Keratinocyte (primary cell): ENCODE measurements at places on chromosomes 13 and 19. TPM values are rescaled to one million over a fixed set of nuclear protein-coding genes. Genes with fewer than 3 reads are reported as not detected.

Gene LMTK3
- 0.51 to 0.76 TPM (median 0.68 TPM) in 3 replicates for polyA plus RNA-seq

Gene ONECUT3
- under 0.01 to 0.01 TPM in 2 of 3 replicates, not detected in the other for polyA plus RNA-seq

- no peak for DNase-seq
These were observed 15.3 kb downstream of the RFXAP start for GRCh38 chr13:36834299-36834698.

- DNase-seq: no peak
These were observed 23.8 kb upstream of the CBY2 start for GRCh38 chr13:45678282-45678681.

DNA sequence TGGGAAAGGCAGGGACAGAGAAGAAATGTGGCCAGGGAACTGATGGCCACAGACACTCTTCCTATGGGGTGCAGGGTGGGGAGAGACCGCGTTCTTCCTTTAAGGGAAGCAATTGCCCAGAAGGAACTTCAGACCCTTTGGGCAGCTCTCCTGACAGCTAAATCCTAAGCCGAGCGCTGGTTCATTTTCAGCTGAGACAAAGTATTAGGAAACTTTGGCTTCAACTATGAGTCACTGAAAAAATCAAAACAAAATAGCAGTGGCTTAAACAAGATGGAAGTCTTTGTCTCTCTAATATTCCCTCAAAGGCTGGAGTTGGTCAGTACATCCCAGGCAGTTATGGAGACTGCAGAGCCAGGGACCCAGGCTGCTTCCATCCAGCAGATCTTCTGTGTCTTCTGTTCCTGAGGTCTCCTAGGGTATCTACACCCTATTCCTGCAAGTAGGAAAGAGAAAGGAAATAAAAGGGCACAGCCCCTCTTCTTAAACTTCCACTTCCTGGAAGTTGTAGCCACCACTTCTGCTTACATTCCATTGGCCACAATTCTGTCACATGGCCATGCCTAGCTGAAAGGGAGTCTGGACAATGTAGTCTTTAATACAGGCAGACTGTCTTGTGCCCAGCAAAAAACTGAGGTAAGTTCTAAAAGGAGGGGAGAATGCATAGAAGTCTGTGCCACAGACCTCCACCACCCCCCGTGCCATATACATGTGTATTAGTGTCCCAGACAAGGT, 163.5 kb downstream of the KATNAL1 start:
- no peak for DNase-seq

Gene SPC24
- 1.8 to 8.0 TPM (median 6.4 TPM) in 3 replicates for polyA plus RNA-seq

DNA sequence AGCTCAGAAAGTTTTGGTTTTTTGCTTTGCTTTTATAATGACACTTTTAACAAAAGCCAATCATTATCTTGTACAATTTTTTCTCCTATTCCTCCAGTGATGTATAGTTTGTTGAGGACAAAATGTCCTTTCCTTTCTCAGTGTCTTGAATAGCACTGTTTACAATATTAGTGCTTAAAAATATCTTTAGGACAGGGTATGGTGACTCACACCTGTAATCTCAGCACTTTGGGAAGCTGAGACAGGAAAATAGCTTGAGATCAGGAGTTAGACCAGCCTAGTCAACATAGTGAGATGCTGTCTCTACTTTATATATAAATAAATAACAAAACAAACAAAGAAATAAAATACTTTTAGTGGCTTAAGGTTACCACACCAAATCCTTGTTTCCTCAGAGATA, 41.9 kb downstream of the SPRY2 start:
- DNase-seq: no peak

Gene IZUMO2
- not detected in 3 replicates for polyA plus RNA-seq

Gene SYCN
- polyA plus RNA-seq: not detected in 3 replicates

Gene VSTM2B
- not detected in 3 replicates for polyA plus RNA-seq

- DNase-seq: no peak
These were observed 11.0 kb downstream of the GAS6 start for GRCh38 chr13:113852536-113853517.

DNA sequence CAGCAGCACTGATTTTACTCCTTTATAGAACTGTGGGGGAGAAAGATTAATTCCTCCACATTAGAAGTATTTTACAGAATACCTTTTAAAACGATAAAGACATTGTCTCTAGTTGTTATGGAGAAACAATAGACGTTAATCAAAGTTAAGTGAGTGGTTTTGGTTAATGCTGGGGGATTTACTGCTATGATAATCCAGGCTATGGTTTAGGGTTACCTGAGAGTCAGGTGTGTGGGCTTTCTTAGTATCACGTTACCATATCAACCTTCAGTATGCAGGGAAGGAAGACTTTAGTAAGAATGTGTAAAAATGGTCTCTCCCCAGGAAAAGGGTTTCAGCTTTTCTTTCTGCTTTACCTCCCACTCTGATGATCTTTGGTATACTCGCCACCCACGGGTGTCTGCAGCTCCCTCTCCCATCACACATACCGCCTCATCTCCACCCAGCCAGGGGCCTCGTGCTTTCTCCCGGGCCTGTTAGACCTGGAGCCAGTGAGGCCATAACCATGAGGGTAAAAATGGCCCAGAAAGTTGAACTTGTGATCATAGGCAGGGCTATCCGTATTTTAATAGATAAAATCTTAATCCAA, 45.6 kb upstream of the WDFY2 start:
- no peak for DNase-seq

Gene TTC9B
- not detected in 3 replicates for polyA plus RNA-seq

GRCh38 chr13:113651511-113652403, 6.2 kb downstream of the ATP4B start:
- DNase-seq: no peak

GRCh38 chr19:3607303-3608078, 816 bp upstream of the TBXA2R start:
- no peak for DNase-seq

DNA sequence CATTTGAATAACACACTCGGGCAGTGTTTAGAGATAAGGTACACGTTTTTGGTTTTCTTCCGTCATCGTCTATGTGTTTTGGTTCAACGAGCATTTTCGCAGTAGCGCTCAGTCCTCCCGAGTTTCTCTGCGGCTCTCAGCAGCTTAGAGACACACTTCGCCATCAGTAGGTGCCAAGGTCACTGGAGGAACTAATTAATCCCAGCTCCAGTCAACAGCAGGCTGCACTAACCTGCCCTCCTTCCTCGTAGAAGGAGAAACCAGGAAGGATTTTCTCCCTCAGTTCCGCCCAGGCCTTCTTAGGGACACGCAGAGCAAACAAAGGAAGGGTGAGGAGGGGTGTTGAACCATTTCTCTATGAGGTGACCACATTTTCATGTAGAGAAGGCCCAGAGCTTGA, 12.6 kb downstream of the MBNL2 start:
- DNase-seq: no peak

DNA sequence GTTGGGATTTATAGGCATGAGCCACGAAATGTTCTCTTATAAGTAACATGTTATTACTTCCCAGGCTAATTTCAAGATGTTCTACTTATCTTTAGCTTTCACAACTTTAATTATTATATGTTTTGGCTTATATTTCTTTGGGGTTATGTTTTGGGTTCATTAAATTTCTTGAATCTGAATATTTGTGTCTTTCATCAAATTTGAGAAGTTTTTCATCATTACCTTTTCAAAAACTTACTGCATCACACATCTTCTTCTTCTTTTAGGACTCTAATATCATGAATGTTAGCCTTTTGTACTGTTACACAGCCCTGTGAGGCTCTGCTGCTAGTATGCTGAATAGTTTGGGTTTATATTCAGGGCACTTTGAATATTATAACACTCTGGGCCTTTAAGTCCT, 9.7 kb upstream of the ZNF266 start:
- DNase-seq: no peak

DNA sequence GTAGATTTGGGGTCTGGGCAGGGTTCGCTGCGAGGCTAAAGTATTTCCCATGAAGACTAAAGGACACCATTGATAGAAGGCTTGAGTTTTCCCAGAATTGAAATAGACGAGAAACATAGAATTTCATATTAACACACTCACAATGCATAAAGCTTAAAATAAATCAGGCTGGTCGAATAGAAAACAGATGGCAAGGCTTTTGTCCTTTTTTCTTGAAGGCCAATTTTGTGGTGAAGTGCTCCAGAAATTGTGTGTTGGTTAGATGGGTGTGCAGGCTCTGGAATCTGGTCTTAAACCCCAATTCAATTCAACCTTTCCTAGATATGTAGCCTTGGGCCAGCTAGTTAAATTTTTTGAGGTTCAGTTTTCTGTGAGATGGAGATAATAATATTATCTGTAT, 56.9 kb upstream of the LRCH1 start:
- DNase-seq: no peak

GRCh38 chr13:49165798-49166752, 54.1 kb upstream of the MLNR start:
- DNase-seq: no peak

DNA sequence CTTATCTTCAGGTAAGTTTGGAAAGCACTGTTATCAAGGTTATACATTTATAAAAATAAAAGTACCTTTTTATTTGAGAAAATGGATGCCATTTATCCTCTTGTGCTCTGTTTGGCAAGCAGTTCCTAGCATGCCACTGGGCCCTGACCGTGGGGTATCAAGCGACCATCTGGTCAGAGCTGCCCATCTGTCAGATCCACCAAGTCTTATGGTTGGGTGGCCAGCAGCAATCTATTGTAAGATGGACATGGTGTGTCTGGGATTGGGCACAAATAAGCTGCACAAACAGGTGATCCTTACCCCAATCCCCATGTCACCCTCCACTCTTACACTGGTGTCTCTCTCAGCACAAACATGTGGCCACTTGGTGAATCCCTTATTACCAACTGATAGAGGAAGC, 178.5 kb downstream of the DLEU7 start:
- no peak for DNase-seq

Gene ZNF136
- 2.4 to 3.0 TPM (median 2.9 TPM) in 3 replicates for polyA plus RNA-seq

Gene INSR
- polyA plus RNA-seq: 0.98 to 1.9 TPM (median 1.2 TPM) in 3 replicates
